ENCODE measurements at places on chromosomes 5 and 9. TPM values are rescaled to one million over a fixed set of nuclear protein-coding genes. Genes with fewer than 3 reads are reported as not detected.
A peak's percentile ranks its signal among the peaks of the same experiment; 100 is the strongest.

Gene LURAP1L
- not detected for polyA plus RNA-seq

DNA sequence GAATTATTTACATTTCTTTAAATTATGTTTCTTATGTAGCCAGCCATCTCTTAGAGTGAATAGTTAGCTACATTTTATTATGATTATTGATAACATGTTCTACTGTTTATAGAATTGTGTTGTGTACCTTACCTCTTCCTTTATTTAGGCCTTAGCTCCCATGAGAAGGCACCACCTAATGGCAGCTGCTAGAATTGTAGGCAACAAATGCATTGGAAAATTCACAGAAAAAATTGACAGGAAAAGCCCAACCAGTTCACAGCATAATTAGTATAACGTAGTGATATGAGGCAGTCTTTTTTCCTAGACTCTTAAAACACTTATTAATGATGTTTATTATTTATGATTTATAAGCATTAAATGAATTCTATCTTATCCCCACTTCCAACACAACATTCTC, 175.8 kb downstream of the WDR70 start:
- DNase-seq: no peak

- DNase-seq: no peak
Observed at GRCh38 chr5:174355995-174356394, 310.5 kb downstream of the NSG2 start.

DNA sequence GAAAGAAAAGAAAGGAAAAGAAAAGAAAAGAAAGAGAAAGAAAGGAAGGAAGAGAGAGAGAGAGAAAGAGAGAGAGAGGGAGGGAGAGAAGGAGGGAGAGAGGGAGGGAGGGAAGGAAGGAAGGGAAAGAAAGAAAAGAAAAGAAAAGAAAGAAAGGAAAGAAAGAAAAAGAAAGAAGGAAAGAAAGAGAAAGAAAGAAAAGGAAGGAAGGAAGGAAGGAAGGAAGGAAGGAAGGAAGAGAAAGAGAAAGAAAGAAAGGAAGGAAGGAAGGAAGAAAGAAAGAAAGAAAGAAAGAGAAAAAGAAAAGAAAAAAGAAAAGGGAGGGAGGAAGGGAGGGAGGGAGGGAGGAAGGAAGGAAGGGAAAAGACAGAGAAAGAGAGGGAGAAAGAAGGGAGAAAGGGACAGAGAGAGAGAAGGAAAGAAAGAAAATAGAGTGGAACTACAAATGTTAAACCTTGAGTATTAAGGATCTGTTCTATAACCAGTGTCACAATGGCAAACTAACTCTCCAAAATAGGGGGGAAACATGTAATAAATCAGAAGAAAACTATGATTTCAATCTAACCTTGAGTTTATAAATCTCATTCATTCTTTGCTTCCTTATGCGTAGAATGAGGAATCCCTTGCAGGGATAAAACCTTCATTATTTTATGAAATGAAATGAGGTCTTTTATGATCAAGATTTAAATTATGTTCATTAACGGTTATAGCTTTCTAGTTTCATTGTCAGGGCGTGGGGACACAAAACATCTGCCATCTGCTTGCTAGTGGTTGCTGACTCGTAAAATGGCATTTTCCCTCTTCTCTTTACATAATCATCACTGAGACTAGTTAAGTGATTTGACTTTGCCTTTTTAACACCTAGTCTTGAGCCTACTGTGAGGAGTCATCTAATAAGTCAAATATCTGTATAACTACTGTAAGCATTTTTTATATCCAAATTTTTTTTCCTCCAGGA, 40.7 kb upstream of the RAD23B start:
- DNase-seq: no peak

DNA sequence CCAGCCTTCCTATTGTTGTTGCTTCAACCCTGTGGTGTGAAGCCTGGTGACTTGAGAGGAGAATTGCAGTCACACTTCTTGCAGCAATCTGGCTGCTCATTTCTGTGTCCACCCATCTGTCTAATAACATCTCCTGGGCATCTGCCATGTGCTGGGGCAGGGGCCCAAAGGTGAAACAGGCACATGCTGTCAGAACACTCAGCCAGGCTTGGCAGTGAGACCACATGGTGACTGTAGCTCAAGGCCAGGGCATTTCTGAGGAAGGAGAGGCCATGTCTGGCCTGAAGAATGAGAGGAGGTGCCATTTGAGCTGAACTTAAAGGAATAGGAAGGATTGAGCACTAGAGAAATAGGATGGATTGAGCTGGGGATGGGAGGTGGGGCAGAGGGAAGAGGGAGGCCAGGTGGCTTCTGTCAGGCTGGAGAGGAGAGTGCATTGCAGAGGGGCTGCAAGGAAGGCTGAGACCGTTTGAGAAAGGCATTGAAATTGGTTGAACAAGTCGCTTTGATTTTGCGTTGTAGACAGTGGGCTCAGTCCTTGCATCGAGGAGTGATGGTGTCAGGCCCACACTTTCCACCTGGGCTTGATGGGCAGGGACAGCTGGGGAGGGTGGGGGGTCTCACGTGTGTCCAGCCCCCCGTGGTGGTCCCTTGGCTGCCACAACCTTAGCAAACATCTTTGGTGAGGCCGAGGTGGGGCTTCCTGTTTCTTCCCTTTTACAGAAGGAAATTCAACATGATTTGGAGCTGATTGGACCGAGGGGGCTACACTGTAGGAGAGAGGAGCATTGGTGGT, 222.4 kb downstream of the CACNA1B start:
- DNase-seq: no peak

- no peak for DNase-seq
Observed at GRCh38 chr5:154059583-154059982, 20.8 kb downstream of the MFAP3 start.

DNA sequence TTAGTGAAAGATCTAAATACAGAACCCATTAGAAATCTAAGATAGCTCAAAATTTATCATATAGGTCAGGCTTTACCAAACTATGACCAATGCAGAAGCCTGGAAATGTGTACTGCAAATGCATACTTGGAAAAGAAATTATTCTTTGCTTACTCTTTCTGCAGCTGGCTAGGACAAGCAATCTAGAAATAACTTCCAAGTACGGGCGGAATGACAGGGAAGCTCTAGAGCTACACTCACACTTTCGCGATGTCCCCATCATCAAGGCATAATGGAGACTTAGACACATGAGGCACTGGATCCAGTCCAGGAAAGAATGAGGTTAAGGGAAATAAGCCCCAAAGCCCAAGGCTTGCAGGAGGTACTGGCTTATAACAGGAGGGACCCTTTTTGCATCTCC, 22.4 kb upstream of the MAP1B start:
- DNase-seq: no peak

- no peak for DNase-seq
Observed at GRCh38 chr5:102794047-102794446, 38.9 kb downstream of the PAM start.

Gene PCDHGA1
- not detected for polyA plus RNA-seq

Gene EMB
- polyA plus RNA-seq: 164 TPM

Gene PCDHGB1
- polyA plus RNA-seq: not detected

DNA sequence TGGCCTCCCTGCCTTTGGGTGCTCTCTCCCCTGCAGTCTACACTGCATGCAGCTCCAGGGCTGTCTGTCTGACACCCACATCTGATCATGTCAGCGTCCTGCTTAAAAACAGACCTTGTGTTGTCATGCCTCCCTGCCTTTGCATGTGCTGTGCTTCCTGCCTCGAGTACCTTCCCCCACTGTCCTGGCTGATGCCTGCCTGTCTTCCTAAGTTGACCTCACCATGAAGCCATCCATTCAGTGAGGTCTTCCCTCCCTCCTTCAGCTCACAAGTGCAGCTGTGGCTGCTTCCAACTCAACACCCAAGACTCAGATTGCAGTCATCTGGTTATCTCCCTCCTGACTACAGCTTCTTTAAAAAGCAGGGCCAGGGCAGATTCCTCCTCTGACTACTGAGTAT, 5.5 kb downstream of the ANGPTL2 start:
- no peak for DNase-seq

DNA sequence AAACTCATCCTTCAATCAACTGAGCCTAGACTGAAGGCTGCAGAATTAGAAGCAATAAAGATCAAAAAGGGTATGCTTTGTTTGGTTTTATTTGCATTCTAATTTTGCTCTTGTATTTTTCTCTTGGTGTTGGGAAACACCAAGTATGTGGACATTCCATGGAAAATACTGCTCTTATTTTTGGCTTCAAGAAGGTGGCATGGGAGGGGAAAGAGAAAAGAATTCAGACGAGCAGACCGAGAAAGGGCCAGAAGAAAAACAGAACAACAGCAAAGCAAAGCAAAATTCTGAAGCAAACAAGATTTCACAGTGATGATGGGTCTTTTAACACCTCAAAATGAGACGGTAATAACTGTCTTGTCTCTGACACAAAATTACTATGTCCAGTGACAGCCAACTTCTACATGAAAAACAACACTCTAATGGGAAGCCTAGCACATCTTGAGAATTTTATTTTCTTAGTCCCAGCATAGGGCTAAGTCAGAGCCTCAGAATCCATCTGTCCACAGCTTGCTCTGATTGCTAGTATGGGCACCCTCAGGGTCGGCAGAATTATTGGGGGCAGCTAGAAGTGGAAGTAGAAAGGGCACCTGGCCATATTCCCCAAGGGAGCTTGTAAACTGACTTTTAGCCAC, 26.8 kb downstream of the FREM1 start:
- no peak for DNase-seq

DNA sequence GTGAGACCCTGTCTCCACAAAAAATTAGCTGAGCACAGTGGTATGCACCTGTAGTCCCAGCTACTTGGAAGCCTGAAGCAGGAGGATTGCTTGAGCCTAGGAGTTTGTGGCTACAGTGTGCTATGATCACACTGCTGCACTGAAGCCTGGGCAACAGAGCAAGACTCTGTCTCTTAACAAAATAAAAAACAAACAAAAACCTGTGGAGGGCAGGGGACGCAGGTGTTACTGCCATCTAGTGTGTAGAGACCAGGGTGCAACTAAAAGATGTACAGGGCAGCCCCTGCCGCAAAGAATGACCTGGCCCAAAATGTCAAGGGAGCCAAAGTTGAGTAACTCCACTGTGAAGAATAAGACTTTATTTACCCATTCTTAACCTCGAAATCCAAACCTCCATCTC, 27.1 kb downstream of the ASPN start:
- no peak for DNase-seq

DNA sequence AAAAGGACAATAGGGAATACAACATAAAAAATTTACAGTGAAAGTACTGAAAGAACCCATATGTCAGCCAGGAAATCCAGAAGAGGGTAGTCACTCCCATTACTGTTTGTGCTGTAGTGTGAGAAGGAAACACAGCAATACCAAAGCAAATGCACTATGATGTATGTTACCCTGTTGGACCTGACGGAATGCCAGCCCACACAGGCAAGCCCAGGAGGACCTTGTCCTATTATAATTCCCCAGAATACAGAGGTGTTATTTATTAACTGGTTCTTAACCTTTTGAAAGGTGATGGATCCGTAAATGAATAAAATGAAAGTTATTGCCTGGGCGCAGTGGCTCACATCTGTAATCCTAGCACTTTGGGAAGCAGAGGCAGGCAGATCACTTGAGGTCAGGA, 79.0 kb downstream of the GDA start:
- DNase-seq: no peak

DNA sequence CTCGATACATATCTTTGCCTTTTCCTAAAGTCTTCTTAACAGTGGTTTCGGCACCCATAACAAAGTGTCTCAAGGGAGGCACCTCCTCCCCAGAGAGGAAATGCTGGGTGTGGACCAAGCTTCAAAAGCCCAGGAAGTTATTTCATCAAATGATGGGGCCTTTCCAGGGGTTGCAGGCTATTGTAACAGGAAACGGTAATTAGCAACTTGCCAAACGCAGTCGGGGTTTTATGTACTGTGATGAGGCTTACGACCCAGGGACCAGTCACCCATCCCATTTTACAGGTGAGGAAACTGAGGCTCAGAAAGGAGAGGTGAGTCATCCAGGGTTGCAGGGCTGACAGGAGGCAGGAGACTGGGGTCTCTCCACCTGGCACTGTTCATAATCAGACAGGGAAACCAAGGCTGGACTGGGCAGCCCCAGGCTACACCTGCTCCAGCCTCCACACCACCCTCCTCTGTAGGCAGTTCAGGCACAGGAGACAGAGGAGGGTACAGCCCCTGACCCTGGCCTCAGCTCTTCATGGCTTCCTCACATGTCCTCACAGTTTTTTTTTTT, 30.0 kb upstream of the SUSD3 start:
- DNase-seq: peak; percentile 70

Gene PCDHA9
- not detected for polyA plus RNA-seq

GRCh38 chr5:400282-401145, 42.5 kb upstream of the EXOC3 start:
- no peak for DNase-seq

DNA sequence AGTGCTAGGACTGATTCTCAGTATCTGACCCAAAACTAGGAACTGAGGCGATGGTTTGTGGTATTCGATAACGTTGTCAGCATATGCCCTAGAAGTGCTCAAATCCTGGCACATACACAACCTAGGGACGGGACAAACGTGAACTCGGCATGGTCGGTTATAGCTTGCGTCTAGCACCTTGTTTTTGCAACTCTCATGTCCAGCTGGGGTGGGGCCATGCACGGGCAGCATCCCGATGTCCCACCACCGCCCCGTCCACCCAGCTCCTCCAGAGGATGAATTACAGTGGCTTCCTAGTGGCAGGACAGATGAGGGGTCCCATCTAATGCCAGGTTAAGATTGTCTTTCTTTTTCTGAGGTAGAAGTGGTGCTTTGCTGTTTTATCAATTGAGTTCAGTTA, 31.6 kb downstream of the PROP1 start:
- DNase-seq: no peak

DNA sequence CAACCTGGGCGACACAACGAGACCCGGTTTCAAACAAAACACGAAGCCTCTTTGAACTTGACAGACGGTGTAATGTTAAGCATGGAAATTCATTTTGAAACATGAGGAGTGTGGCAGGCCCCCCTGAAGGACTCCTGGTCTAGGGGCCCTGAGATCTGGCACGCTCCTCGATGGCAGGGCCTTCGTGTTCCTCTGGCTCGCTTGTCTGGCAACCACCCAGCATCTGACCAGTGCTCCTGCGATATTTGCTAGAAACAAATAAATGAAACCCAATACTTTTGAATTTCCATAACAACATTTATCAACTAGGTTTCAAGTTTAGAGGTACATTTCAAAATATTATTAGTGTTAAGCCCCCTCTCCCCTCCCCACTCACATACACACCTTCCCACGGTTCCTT, 193.0 kb downstream of the ERCC6L2 start:
- DNase-seq: no peak

Gene LCN9
- polyA plus RNA-seq: not detected

DNA sequence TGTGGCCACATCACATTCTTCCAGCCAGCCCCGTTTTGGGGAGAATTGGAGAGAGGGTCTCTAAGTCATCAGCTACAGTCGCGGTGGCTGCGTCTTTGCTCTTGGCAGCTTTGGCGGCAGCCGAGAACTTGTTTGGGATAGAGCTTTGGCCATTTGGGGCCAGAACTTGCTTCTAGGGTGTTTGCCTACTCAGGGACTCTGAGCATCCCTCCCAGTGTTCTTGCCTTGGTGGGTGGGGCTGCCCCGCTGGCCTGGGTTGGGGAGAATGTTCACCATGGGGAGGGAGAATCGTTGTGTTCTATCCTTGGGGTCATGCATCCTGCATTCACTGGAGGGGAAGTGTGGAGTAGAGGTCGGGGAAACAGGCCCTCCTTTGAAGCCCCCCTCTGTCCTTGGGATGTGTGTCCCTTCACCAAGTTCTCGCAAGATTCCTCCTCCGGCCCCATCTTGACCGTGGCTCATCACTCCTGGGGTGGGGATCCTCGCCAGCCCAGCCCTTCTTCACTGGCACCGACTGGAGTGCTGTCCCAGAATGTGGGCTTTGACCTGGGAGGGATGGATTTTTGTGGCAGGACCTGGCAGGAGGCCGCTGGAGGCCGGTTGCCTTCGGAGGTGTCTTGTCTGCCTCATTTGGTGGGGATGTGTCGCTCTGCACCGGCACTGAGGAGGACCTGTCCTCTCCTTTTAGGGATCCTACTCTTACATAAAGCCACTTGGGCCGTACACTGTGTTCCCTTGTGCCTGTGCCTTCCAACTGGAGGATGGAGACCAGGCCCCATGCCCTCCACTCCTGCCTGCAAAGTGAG, 3.5 kb downstream of the PHF2 start:
- no peak for DNase-seq
